Activated T-helper 1 cell treated with anti-CD3 and anti-CD28 coated beads, Interleukin-2, amount 50 U/mL, for 16 hours (primary cell): ENCODE measurements at places on chromosomes 3 and 15.

DNA sequence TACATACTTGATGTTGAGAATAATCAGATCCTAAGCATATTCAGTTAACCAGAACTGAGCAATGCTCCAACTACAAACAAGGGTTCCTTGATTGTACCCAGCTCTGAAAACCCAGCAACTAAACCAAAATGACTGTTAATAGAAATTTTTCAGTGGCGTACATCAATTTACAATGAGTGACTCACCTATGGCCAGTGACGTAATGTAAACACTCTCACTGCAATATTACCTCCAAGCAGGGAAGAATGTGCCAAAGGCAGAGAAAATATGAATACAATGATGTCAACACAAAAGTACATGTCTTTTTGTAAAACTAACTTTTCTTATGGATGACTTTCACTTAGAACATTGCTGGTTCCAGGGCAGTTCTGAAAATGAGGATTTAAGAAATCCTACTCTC is 611.3 kb downstream of the EDEM1 start:
- no peak for DNase-seq

DNA sequence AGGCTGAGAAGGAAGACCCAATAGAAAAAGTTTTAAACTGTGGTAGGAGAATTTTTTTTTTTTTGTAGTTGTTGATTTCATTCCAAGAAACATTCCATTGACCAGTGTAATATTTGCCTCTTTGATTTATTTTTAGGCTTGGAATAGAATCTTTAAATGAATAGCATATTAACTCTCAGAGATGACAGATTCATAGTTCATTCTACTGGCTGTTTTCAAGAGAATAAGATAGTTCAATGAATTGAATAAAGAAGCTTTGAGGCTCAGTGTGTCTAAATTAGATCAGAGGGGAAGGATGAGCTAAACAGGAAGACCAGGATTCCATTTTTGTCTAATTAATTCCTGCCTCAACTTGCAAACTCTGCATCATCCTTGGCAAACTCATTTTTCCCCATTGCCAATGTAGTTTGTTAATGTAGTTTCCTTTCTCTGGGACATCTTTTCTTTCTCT is 98.4 kb downstream of the NAALADL2 start:
- DNase-seq: no peak

- no peak for DNase-seq
These were observed 130.8 kb downstream of the GHSR start for GRCh38 chr3:172317481-172317880.

DNA sequence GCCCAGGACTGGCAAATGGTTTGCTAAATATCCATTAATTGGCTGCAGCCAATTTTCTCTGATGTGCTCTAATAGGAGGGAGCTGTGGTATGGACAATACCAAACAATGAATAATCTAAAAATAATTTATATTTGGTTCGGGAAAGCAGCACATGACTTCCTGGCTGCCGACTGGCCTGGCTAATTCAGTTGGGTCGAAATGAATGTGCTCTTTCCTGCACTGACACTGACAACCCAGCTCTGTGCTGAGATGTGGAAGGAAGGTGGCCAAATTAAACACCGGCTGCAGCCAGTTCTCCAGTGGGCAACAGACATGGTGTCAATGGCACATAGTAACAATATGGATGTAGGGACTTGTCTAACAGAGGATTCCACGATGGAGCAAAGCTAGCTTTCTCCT is 21.1 kb upstream of the COLQ start:
- no peak for DNase-seq

DNA sequence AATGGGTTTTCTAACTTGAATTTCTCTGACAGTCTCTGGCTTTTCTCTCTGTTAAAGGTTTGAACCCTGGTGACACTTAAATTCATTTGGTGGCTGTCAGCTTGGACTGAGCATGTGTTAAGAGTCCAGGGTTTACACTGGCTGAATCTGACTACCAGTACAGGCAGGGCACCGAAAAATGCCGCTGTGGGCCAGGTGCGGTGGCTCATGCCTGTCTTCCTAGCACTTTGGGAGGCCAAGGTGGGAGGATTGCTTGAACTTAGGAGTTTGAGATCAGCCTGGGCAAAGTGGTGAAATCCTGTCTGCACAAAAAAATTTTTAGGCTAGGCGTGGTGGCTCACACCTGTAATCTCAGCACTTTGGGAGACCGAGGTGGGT is 1.8 kb downstream of the MANF start:
- DNase-seq: no peak

DNA sequence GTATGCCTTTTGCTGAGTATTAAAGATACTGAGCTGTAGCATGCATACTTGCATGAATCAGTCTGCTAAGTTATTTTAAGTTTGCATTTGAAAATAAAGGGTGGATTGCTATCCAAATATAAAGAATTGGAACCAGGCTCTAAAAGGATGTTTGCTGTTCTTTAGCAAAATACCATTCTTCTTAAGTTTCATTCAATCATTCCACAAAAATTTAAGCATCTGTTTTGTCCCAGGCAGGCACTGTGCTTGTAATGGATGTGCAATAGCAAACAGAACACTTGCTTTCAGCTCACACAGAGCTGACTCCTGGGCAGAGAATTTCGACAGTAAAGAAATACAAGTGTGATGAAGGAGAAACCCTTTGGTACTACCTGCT is 151.1 kb downstream of the PGPEP1L start:
- no peak for DNase-seq

DNA sequence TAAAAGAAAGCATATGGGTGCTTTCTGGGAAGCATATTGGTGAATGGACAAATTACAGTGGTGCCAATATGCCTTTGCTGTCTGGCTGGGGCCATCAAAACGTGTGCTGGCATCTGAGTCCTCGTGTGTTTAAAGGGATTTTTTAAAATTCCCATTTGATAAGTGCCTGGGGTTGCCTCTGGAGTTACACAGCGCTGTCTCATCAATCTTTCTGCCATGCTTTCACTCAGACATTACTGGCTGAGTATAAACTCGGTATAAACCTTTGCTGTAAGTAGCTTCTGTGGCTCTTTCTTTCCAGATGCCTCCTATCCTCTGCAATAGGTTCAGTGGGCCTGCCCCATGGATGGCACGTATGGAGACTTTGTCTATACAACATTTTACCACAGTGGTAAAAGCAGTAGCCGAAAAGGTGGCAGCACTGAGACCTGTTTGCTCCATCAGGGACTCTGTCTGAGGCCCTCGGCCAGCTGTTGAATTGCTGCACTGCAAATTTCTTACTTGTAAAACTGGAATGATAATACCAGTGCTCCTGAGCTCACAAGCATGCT is 195.5 kb downstream of the LPP start:
- DNase-seq: no peak

GRCh38 chr3:101828691-101829436 is 20.4 kb upstream of the NFKBIZ start:
- DNase-seq: no peak

DNA sequence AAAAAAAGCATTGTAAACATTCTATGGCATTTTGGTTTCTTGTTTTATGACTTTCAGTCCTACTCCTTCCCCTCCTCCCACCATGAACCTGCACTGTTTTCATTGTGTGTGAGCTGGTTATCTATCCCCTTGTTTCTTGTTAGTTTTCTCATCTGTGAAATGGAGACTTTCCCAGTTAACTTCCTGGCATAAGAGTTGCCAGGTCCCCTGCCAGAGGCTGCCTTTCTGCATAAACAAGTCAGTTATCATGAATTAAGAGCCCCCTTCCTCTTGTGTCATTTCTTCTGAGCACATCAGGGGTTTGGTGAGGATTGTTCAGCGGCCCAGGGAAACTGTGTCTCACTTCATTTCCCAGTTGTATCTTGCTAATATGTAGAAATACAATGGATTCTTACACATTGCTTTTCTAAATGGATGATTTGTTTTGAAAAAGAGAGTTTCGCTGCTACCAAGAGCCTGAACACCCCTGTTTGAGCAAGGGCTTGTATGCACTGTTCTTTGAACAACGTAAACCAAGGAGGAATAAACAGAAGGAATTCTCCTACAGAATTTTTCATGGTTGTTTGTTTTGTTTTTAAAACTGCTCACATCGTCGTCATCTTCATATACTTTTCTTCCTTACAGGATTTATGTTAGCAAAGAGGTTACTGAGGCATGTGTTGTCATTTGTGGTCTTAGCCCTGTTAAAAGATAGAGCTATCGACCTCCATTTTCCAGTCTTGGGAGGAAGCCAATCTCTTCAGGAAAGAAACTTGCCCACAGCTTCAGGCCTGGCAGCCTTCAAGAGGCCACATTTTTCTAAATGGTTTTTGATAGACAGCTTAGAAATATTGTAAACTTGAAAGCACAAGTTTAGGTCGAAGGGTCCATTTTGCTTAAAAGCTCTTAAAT is 144.6 kb upstream of the IL12A start:
- DNase-seq: no peak

GRCh38 chr15:64813075-64813474 is 12.4 kb downstream of the PIF1 start:
- no peak for DNase-seq

DNA sequence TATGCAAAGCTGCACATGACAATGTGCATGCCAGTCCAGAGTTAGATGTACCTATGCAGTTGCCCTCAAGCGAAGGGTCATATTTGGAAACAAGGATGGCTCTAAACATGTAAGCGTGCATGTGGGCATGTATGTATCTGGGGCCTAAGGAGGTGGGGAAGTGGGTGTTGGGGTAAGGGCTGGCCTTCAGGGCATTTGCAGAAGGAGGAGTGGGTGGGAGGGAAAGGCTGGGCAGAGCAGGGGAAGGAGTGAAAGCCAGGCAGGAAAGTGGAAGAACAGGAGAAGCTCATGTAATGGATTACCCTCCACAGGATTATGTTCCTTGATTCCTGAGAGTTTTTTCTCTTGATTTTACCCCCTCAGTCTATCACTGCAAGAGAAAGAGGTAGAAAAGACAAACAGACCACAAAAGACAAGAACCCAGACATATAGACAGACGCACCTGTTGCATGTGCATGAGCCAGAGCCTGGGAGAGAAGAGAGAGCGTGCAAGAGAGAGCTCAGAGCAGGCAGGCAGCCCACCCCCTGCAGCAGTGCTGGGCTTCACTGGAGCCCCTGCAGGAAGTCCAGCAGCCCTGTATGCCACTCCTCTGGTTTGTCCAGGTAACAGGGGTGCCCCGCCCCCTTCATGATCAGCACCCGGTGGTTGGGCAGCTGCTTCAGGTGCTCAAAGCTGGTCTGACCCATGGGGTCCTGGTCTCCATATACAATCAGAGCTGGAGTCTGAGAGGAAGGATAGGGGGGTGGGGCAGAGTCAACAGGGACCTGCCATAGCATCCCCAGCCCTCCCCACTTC is 1.8 kb upstream of the PCBP4 start:
- DNase-seq: no peak

DNA sequence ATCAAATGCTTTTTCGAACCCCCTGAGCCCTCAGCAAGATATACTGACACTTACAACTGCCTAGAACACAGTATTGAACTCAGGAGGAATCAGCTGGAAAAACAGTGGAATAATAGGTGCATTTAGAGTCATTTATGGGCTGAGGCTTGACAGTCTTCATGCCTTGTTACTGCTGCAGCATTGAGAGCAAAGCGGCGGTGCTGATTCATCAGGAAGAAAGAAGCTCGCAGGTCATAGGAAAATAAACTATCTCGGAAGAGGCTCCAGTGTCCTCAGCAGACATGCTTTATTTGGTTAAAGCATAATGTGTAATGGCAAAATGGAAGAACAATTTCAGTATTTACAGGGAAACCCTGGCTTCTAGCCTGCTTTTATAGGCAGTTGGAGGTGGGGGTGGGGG is 30.1 kb upstream of the NEO1 start:
- no peak for DNase-seq

GRCh38 chr3:127720985-127721935 is 48.5 kb downstream of the ABTB1 start:
- DNase-seq: no peak

DNA sequence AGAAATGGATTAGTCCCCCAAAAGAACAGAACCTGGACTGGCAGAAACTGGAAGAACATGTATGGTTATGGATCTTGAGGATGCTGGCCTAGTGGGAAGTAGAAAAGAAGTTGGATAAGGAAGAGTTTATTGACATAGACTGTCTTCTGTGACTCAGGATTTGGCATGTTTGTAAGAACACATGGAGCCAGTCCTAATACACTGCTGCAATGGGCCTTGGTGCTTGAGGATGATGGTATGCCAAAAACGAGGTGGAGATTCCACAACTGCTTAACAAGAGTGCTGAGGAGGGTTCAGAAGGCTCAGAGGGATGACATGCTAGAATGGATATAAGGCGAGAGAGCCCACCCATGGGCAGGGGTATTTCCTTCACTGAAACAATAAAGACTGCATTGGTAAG is 22.4 kb downstream of the LZTFL1 start:
- DNase-seq: no peak

GRCh38 chr15:68852461-68852860 is 31.8 kb upstream of the ANP32A start:
- no peak for DNase-seq

DNA sequence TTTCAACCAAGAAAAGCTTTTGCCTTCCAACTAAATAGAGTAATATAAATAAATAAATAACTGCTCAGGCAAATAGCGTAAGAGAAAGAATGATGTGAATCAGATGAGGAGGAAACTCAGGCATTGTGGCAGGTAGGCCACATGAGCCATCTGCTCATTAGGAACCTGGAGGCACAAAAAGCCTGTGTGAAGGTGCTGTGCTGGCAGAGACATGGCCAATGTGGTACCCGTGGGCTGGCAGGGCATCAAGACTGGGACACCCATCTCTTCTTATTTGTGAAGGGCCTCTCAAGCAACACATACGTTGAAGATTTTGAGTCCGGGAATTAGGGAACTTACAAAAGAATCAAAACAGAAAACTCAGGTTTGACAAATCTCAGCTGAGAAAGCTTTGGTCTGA is 9.5 kb downstream of the ANKRD34C start:
- no peak for DNase-seq

DNA sequence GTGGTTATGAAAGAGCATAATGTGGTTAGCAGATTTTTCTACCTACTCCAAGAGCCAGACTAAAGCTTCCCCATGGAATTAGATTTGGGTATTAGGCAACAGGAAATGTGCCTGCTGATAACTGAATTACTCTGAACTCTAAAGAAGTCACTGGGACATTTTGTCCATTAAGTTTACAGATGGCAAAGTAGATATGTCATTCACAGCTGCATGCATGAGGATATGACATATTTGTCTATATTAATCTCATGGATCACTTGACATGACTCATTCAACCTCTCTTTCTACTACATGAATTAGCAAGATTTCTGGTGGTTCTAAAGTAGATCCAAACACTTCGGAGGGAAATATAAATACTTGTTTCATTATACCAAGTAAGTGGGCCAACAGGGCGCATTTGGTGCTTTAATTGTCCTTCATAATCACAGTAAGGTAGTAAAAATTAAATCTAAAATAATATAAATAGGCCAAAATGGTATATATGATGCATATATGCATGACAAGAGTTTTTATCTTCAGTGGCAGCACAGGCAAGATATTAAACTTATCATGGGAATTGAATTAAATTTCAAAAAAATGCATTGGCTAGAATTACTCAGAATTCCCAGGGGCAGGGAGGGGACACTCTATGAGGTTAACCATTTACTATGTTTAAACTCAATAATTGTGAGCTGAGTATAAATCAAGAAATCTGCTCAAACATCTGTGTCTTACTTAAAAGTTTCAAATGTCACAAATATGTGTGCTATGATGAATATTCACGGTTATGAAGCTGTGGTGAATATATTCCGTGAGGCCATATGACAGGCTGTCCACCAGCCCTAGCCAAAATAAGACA is 365.3 kb upstream of the KCNMB2 start:
- DNase-seq: no peak
